ENCODE measurements at places on chromosomes 5 and 9.

DNA sequence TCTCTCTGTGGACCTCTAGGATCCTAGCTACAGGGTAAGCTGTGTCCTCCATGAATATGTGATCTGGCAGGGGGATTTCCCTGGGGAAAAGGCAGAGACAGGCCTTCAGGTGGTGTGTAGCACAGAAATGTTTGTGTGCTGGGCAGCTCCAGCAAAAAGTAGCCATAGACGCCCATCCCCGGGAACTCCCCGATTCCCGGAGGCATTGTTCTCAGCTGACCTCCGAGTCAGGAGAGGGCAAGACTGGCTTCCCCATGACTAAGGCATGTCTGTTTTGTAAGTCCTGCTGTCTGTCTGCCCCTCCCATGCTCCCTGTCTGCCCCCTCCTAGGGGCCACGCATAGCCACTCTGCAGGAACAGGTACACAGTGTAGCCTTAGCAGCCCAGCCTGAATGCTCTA, 834.5 kb downstream of the PTPRD start:
- no peak for DNase-seq

DNA sequence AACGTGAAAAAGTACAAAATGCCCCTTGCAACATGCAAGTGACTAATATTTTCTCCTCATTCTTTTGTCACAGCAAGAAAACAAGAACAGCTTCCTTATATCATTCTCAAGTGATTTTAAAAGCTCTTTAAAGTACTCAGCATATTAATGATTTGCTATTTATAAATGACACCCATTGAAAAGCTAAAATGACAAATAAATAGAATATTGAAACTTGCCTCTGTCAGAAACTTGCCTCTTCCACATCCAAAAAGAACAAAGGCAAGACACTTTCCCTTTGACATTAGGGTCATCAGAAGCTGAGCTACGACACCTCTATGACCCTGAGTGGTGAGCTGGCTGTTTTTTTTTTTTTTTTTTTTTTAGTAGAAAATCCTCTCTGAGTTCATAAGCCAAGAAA, 339.6 kb upstream of the ITGA1 start:
- no peak for DNase-seq

GRCh38 chr9:129934041-129934591, 98.9 kb downstream of the USP20 start:
- DNase-seq: no peak

DNA sequence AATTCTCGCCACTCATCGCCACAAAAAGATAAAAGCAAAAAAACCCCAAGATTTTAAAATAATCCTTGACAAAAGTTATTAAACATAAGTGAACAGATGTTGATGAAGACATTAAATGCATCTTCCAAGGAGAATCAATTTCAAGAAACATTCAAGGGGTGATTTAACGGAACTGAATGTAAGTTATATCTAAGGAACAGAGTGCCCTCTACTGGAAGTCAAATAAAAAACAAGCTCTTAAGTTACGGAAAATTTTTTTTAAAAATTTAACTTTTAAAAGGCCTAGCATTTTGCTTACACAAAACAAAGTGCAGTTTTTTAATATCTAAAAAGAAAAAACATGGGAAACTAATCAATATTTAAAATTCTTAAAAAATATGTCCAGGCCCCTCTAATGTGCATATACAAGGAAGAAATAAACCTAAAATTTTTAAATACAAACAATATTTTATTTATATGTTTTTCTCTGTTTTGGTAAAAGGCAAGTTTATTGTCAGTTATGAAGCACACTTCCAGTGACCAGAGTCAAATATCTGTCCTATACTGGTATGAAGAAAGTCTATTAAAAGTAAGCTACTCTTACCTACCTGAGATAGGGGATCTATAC, 28.0 kb downstream of the TEX10 start:
- no peak for DNase-seq

DNA sequence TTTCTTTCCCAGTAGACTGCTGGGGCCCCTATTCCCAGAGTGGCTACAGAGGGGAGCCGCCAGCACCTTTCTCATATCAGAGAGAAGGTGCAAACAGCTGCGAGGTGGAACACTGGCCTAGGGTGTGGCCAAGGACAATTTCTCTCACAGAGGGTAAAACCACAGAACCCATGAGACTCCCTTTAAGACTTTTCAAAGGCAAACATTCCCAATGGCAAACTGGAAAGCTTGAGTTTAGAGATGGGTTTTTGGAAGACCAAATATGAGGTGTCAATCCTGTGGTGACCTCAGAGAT, 335.1 kb upstream of the PIK3R1 start:
- DNase-seq: no peak

- DNase-seq: no peak
Observed at GRCh38 chr5:143931476-143931875, 119.5 kb downstream of the HMHB1 start.

- no peak for DNase-seq
Observed at GRCh38 chr5:137365126-137365865, 133.8 kb downstream of the SPOCK1 start.

DNA sequence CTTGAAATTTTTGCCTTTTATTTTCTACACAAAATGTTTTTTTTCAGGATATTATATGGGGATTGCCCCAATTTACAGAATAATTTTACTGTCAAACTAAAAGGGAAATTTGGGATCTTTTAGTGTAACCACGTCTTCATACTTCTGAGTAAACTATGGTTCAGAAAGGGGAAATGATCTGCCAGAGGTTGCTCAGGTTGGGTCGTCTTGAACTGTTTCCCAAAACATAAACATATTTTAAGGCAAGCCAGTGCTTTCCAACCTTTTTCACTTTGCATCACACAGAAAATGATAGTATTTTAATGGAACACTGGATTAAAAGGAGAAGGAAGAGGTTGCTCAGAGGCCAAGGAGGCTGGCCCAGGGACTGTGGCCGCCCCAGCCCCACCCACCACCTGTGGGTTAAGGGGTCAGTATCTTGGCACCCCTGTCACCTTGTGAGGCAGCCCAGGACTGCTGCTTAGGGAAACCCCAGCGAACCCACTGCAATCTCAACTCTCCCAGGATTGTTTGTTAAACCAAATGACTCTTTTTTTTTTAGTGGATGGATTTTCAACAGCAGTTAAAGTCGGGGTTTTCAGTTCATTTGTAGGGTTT, 142.7 kb upstream of the DHFR start:
- DNase-seq: no peak

GRCh38 chr9:36116593-36116992, 19.9 kb upstream of the GLIPR2 start:
- no peak for DNase-seq

GRCh38 chr5:72266862-72267261, 53.2 kb downstream of the MRPS27 start:
- DNase-seq: no peak

- DNase-seq: no peak
Observed at GRCh38 chr5:65255294-65255693, 226.4 kb downstream of the ADAMTS6 start.

DNA sequence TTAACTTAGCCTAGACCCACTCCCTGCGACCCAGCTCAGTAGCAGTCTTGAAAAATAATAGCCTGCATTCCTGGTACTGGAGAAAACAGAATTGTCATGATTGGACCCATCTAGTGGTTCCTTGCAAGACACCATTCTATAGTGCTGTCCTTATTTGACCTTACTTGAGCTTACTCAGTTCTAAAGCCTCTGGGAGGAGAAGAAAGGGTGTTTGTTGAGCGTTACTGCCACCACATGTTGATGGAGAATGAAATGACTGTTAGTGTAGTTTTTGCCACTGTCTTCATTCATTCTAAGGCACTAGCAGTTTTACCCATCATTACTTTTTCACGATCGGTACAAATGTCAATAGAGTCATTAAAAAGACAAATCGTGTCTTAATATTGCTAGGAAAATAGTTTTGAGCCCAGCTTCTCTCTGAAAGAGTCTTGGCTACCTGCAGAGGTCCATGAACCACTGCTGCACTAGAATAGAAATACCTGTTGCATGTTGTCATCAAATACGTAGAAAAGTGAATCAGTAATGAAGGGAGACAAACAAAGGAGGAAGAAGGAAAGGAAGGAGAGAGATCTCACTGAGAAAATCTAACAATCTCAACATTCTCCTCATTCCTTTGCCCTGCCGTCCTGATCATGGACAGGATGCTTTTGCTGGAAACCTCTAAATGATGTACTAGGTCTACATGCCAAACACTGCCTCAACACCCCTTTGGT, 96.0 kb downstream of the LIX1 start:
- no peak for DNase-seq

- DNase-seq: no peak
Observed at GRCh38 chr9:73780916-73781315, 629.3 kb downstream of the ANXA1 start.

GRCh38 chr5:65926893-65927292, 518 bp downstream of the ERBIN start:
- no peak for DNase-seq

DNA sequence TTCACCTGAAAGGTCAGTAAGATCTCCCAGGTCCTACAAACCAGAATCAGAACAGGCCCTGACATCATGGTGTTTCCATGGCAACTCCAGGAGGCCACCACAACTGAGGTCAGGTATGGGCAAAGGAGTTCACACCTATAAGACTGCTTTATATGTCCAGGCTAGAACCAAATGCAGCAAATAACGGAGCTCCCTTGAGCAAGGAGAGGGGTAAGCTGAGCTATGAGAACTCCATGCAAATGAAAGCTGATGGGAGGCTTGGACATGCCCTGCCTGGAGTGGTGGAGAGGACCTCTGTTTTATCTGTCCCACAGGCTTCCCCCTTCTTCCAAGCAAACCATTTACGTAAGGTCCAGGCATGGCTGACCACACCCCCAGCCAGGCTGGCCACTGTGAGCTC, 207.7 kb downstream of the SPOCK1 start:
- no peak for DNase-seq

- no peak for DNase-seq
Observed at GRCh38 chr5:36305571-36306326, 4.0 kb upstream of the RANBP3L start.

- DNase-seq: no peak
Observed at GRCh38 chr5:24602188-24602587, 42.6 kb downstream of the CDH10 start.

- DNase-seq: no peak
Observed at GRCh38 chr5:28557114-28557513, 1518.7 kb upstream of the CDH9 start.
